GM10248 (cell line): ENCODE measurements at places on chromosomes 4 and X.

GRCh38 chrX:104316739-104317138 lies 62.0 kb upstream of the ESX1 start:
- DNase-seq = no peak

DNA sequence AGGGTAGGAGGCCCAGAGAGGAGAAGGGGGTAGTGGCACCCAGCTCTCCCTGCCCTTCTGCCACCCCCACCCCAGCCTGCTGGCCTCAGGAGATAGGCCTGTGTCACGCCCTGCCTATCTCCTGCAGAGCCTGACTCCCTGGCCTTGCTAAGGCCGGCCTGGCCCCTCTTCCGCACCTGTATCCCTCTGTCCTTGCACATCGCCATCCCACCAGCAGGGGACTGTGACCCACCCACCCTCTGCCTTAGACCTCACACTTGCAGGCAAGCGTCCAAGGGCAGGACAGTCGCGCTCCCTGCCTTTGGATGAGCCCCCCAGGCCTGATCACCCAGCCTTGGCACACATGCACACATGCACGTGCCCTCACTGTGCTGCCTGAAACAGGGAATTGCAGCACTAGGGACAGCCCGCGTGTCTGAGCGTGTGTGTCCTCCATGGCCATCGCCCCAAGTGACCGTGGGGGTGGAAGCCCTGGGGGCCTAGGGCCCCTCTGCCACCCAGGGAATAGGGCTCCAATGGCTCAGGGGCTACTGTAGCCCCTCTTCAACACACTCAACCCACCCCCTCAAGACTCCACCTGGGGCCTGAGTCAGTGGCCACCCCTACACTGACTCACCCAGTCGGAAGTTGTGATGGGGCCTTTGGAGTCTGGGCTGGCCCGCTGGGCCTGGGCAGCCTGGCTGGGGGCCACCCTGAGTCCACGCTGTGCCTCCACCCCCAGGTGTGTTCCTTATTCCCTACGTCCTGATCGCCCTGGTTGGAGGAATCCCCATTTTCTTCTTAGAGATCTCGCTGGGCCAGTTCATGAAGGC lies 2.1 kb downstream of the SLC6A8 start:
- DNase-seq = no peak

GRCh38 chr4:91032725-91033445 lies 905.7 kb downstream of the CCSER1 start:
- DNase-seq = no peak

- no peak for DNase-seq
Observed at GRCh38 chrX:119583431-119584059, 9.2 kb downstream of the UBE2A start.

DNA sequence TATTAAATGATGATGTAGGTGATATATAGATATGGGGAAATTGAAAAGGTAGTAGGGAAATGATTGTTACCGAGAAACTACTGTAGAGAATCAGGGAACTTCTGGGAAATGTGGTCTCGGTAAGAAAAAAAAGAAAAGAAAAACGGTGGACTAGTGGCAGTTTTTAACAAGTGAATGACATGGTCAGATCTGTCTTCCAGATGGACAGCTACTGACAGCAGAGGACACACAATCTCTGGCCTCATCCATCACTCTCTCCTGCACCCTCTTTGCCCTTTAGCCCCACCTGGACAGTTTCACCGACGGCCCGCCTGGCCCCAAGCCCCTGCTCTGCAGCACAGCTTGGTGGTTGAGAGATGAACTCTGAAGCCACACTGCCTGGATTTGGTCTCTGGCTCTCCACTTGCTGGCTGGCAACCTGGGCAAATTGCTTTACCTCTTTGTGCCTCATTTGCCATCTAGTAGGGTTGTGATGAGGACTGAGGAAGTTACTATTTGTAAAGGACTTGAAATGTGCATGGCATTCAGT lies 23.4 kb downstream of the RBM47 start:
- no peak for DNase-seq

GRCh38 chr4:156545003-156545785 lies 426.4 kb downstream of the PDGFC start:
- no peak for DNase-seq

- no peak for DNase-seq
Observed at GRCh38 chr4:845836-846251, 19.9 kb upstream of the CPLX1 start.

DNA sequence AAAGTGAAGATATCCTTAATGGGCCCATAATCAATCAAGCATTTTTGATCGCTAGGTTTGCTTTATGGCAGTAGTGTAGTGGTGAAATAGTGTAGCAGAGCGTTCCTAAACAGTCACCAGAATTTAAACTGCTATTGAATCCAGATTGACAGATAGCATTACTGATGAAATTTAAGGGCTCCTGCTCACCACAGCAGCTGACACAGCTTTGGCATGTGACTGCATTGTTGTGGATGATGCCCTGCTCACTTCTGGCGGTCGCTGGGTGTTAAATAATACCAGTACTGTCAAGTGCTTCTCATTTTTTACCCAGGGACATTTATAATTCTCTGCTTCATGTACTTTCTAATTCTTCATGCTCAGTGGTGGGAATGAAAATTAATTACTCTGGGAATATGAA lies 102.0 kb upstream of the ARHGAP24 start:
- DNase-seq = no peak

- peak; percentile 20 for DNase-seq
Observed at GRCh38 chrX:103343105-103343504, 13.1 kb downstream of the TCEAL7 start.

- DNase-seq = no peak
Observed at GRCh38 chr4:105622269-105622668, 69.8 kb downstream of the ARHGEF38 start.

DNA sequence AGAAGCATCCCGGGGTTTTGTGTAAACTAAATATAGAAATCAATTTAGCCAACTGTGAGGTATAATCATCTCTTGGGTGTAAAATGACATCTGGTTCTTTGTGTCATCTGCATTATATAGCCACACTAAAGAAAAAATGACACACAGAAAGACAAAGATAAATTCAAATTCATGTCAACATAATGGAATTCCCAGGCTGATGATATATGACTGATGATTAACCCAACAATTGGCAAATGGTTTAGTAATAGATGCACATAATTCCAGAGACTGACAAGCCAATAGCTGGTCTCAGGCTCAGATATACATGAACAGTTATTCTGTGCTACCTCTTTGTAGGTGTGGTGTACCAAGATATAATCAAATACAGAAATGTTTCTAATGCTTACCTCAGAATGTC lies 375.4 kb upstream of the PITX2 start:
- no peak for DNase-seq

- DNase-seq = no peak
Observed at GRCh38 chr4:112808001-112808400, 171.1 kb downstream of the LARP7 start.

DNA sequence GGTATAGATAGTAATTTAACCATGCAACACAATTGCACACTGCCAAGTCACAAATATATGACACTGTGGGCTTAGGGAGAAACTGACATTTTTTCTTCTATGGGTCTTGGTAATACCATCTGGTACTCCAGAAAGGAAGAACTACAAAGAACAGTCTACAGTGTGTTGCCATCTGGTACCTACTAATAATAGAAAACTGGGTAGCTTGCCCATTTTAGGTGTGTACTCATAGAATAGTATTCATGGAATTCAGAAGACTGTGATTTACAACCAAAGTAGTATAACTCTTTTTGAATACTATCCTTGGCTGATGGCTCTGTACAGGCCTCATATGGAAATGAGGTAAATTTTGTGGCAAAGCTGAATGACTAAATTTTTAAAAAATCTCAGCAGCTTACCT lies 132.6 kb upstream of the RPS6KA6 start:
- DNase-seq = no peak

DNA sequence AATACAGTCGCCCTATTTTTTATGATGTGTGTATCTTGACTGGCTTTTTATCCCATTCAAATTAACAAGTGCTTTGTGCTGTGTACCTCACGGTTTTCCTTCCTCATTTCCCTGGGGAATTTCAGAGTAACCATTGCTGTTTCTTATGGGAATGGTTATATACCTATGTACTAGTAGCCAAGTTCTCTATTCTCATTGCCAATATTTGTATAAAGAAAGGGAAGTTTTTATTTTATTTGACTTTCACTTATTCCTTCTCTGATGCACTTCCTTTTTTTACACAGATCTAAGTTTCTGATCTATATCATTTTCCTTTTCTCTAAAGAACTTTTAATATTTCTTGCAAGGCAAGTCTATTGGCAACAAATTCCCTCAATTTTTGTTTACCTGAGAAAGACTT lies 181.3 kb downstream of the SOWAHB start:
- no peak for DNase-seq

- DNase-seq = no peak
Observed at GRCh38 chrX:20742106-20742505, 475.4 kb upstream of the RPS6KA3 start.

DNA sequence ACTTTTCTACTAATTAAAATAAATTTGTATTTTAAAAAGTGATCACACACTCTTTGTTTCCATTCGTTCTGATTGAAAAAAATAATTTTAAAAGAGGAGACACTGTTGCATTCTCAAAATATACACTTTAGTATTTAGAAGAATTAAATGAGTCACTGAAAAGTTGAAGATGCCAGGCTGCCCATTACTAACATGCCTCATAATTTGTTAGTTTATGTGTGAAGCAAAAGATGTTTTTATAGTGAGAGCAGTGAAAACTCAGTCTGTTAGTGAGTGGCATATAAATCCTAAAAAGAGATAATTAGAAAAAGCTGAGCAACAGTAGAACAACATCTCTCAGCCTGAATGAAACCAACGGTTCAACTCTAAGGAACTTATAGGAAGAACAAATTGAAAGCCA lies 143.4 kb downstream of the CDS1 start:
- DNase-seq = no peak

- no peak for DNase-seq
Observed at GRCh38 chr4:159117968-159118367, 15.1 kb downstream of the RAPGEF2 start.

GRCh38 chr4:66300336-66300934 lies 630.1 kb upstream of the EPHA5 start:
- DNase-seq = no peak

GRCh38 chr4:18022572-18023050 lies 1.1 kb upstream of the LCORL start:
- DNase-seq = no peak

- DNase-seq = no peak
Observed at GRCh38 chr4:55397520-55398321, 2.0 kb downstream of the TMEM165 start.

DNA sequence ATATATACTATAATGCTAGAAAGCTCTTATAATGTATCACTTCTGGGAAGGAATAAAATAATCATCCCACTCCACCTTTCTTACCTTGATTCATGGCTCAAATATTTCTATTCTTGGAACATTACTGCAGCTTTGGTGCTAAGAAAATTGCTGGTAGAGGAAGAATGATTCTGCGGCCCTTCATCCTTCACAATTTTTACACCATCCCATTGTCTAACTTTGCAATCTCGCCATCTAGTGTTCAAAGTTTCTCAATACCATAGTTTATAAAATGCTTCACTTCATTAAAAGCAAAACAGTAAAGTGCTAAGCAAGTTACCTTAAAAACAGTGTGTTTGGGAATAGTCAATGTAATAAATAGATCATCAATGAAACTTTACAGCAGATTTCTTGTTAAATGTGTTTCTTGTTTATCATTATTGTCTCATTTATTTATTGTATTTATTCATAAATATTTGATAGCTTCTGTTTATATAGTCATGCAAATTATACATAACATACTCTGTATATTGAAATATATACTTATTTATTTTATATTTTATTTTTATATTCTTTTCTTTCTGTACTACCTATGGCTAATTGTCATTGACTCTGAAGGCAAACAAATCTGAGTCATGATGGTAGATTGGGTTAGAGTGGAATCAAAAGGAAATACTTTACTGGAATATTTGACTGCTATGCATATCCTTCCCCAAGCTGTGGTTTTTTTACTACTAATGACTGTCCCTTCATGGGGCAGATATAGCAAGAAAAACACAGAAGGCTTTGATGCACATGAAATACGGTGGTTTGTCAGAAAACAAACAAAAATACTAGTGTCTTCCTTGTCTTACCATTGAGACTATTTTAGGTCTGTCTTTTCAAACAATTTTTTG lies 390.7 kb downstream of the MAPK10 start:
- peak; percentile 37 for DNase-seq

- no peak for DNase-seq
Observed at GRCh38 chr4:79017481-79017880, 78.2 kb upstream of the PAQR3 start.

- no peak for DNase-seq
Observed at GRCh38 chr4:139913398-139913990, 240.5 kb downstream of the MAML3 start.

GRCh38 chrX:104108955-104109354 lies 3.4 kb upstream of the ZCCHC18 start:
- no peak for DNase-seq

DNA sequence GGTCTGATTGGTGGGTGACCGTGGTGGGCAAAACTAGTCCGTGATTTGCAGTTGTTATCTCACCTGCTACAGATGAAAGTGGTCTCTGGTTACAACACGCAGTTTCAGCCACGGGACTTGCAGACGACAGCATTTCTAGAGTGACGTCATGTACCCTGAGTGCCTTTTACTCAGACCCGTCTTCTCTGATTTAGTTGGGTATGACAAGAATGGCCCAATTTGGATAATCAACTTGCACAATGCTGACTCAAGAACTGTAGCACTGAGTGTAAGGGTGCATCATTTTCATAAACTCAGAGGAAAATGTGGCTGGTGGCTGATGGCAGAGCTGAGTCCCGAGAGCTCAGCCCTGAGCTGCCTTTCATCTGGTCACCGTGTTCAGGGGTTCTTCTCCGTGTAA lies 281.4 kb upstream of the FRG1 start:
- no peak for DNase-seq

DNA sequence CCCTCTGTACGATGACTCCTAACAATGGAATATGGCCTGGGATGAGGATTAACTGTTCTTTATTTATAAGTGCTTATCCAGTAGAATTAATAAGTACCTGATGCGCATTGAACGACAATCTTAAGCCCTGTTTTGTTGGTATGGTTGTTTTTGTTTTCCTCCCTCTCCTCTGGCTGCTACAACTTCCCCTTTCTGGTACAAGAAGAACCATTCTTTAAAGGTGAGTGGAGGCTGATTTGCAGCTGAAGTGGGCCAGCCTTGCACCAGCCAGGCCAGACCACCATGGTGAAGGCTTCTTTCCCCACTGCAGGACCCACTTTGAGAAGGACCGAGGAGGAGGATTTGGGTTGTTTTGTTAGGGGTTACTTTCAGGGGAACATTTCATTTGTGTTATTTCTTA lies 113.3 kb downstream of the PARM1 start:
- no peak for DNase-seq

DNA sequence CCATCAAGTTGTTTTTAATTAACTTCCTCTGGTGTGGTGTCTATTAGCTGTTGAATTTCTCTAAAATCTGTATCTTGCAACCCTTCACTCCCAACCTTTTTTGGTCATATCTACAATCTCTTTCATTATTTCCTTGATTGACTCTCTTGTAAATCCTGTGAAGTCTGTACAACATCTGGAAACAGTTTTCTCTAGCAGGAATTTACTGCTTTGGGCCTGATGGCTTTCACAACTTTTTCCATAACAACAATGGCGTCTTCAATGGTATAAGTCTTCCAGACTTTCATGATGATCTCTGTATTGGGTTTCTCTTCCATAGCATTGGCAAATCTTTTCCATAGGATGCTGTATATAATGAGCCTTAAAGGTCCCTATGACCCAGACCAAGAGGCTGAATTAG lies 49.0 kb downstream of the TBC1D19 start:
- no peak for DNase-seq

- no peak for DNase-seq
Observed at GRCh38 chr4:54566608-54567007, 91.1 kb upstream of the KIT start.

- DNase-seq = no peak
Observed at GRCh38 chrX:133333154-133333750, 82.0 kb downstream of the GPC4 start.
